ENCODE measurements at places on chromosomes 2 and 18. TPM values are rescaled to one million over a fixed set of nuclear protein-coding genes. Genes with fewer than 3 reads are reported as not detected.

CCL20 gene
- not detected for total RNA-seq

ABCB11 gene
- total RNA-seq = 0.29 TPM

VSNL1 gene
- 0.61 TPM for total RNA-seq

PMAIP1 gene
- 0.82 TPM for total RNA-seq

CNTNAP5 gene
- total RNA-seq = not detected

GREB1L gene
- 13.6 TPM for total RNA-seq

ELOA2 gene
- not detected for total RNA-seq

CHRND gene
- not detected for total RNA-seq

VIT gene
- total RNA-seq = 3.9 TPM

BOLL gene
- total RNA-seq = not detected

RNU2-63P gene
- total RNA-seq = not detected

GAL3ST2 gene
- 0.21 TPM for total RNA-seq

SULT1C4 gene
- total RNA-seq = 12.0 TPM

ITGA4 gene
- total RNA-seq = 4.6 TPM

DSC1 gene
- total RNA-seq = not detected

POTEJ gene
- total RNA-seq = not detected

IHH gene
- total RNA-seq = not detected

ASXL3 gene
- total RNA-seq = 3.5 TPM

GPBAR1 gene
- not detected for total RNA-seq

APCDD1 gene
- total RNA-seq = 115 TPM

TMEM185B gene
- total RNA-seq = 34.6 TPM

DSG1 gene
- not detected for total RNA-seq

C2orf69 gene
- total RNA-seq = 19.4 TPM

TLX2 gene
- not detected for total RNA-seq

ANKRD30B gene
- not detected for total RNA-seq

C1QL2 gene
- not detected for total RNA-seq

COX7A2L gene
- 106 TPM for total RNA-seq

MYCN gene
- 4.1 TPM for total RNA-seq

CCDC141 gene
- total RNA-seq = 10.2 TPM

HOXD4 gene
- 6.8 TPM for total RNA-seq

PDCD1 gene
- total RNA-seq = 0.21 TPM

Data from uterus (tissue), 4 donors.